ENCODE measurements at places on chromosomes 11 and 22.

GRCh38 chr11:36311926-36312595, 16.0 kb downstream of the PRR5L start:
- no peak for DNase-seq

DNA sequence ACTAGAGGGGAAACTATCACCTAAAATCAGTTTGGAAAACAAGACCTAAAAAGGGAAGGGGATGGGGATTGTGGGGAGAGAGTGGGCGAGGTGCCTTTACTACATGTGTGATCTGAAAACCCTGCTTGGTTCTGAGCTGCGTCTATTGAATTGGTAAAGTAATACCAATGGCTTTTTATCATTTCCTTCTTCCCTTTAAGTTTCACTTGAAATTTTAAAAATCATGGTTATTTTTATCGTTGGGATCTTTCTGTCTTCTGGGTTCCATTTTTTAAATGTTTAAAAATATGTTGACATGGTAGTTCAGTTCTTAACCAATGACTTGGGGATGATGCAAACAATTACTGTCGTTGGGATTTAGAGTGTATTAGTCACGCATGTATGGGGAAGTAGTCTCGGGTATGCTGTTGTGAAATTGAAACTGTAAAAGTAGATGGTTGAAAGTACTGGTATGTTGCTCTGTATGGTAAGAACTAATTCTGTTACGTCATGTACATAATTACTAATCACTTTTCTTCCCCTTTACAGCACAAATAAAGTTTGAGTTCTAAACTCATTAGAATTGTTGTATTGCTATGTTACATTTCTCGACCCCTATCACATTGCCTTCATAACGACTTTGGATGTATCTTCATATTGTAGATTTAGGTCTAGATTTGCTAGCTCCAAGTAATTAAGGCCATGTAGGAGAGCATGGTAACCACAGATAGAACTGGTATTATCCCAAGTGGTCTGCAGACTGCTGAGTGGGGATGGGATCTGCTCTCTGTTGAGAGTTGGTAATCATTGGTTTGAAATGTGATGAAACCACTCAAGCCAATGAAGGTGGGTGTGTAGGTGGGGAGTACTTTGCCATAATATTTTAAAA, 3.6 kb downstream of the NEAT1 start:
- no peak for DNase-seq

GRCh38 chr11:114282488-114282887, 13.7 kb upstream of the NNMT start:
- DNase-seq = no peak

- DNase-seq = no peak
These were observed 428.1 kb downstream of the OPCML start for GRCh38 chr11:133104009-133104744.

GRCh38 chr11:2140411-2141400, 1.5 kb upstream of the IGF2 start:
- DNase-seq = no peak

DNA sequence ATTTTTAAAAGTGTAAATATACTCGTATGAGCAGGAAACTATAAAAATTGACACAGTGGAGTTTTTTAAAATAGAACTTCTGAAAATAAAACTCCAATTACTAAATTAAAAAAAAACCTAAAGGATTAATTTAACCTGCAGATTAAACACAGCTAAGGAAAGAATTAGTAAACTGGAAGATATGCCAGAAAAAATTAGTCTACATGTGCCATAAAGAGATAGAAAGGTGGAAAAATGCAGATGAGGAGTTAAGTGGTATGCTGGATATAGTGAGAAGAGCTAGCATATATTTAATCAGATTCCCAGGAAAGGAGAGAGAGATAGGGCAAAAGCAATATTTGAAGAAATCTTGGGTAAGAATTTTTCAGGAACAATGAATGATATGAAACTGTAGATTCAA, 315.8 kb upstream of the CADM1 start:
- DNase-seq = no peak

- no peak for DNase-seq
These were observed 1.1 kb upstream of the SERGEF start for GRCh38 chr11:18013790-18014507.

GRCh38 chr11:44950625-44951476, at the start of gene TP53I11:
TSS of gene TP53I11 (minus strand) at chr11:44950883. CDS start at chr11:44938335, 12,548 bp downstream.
- DNase-seq = peak; percentile 42

GRCh38 chr11:57639321-57640067, 10.2 kb downstream of the YPEL4 start:
- no peak for DNase-seq

DNA sequence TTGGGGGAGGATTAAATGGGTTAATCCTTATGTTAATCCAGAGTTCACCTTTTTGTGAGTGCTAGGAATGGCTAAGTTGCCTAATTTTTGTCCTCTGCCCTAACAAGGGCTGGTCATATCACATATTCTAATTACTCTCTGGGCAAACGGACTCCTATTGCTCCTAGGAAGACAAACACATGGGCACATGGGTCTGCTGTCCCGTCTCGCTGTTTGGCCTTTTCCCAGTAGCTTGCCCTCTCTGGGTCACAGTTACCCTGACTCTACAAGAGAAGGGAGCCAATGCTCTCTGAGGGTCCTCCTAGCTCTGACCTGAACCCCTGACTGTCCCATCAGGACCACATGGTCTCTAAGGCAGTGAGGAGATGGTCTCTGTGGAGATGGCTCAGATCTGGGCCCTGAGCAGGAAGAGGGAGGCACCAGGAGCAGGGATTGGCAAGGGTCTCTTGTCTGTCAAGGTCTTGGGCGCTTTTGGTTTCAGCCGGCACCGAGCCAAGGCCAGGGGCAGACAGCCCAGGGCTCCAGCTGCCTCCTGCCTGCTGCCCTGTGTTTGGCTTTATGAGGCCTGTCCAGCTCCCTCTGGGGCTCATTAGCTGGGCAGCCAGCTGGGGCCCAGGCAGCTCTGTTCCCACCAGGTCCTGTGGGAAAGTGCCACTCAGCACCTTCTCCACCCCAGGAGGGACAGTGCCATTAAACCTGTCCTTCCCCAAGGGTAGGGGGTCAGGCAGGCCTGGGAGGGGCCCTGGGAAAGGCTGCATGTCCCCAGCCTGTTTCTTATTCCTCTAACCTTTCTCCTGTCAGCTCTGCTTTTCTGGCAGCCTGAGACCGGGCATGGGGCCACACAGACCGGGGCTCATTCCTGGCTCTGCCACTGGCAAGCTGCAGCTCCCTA, 559.9 kb downstream of the MN1 start:
- DNase-seq = no peak

- no peak for DNase-seq
These were observed 6.6 kb upstream of the CDC42BPG start for GRCh38 chr11:64850979-64851567.

- DNase-seq = peak; percentile 29
These were observed 11.1 kb upstream of the TAB1 start for GRCh38 chr22:39388261-39389011.

DNA sequence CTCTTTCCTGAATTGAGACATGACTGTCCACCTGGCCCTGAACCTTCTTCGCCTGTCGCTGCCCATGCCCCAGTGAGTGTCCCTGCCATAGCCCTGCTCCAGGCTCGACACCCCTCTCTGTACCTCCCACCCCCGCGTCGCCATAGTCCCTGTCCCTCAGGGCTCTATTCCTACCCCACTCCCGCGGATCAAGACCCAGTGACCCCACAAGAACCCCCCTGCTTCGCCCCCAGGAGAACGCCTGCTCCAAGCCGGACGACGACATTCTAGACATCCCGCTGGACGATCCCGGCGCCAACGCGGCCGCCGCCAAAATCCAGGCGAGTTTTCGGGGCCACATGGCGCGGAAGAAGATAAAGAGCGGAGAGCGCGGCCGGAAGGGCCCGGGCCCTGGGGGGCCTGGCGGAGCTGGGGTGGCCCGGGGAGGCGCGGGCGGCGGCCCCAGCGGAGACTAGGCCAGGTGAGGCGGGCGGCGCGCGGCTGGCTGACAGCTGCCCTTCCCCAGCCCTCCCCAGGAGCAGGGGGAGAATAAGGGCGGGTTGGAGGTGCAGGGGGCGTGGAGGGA, 5.6 kb downstream of the NRGN start:
- no peak for DNase-seq

DNA sequence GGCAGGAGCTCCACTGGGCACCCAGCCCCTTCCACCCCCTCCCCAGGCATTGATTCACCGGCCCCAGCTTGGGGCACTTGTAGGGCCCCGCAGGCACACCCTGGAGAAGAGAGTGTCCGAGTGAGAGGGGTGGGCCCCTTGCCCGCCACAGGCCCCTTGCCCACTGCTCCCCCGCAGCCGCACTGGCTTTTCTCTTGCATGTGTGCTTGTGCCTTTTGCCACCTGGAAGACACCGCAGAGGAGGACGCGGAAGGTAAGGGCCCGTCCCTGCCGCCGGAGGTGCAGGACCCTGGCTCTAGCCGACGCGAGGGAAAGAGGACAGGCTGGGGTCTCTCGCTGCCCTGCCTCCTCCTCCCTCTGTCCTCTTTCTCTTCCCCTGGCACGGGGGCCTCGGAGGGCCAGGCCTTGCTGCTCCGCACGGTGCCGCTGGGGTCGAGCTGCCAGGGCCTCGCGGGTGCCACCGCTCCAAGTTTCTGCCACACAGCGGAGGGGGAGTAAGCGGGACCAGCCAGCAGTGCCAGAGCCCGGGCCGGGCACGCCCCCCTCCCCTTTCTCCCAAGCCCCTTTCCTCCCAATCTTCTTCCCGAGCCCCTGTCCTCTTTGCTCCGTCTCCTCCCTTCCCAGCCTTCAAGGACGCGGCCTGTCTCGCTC, 9.5 kb downstream of the TNNT3 start:
- DNase-seq = no peak

DNA sequence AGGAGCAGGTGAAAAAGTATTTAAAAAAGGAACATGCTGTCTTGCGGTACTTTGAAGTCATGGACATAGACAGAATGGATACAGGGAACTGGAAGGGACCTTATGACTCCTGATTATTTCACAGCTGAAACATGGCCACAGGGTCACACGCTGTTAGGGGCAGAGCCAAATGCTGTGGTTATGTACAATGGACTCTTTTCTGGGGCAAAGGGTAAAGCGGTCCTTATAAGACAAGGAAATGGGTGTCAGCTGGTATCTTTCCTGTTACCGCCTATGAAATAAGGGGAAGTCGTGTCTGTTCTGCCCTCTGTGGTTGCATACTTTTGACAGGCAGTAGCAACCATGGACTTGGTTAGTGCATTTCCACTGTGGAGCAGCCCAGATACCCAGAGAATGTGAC, 12.8 kb upstream of the ST14 start:
- DNase-seq = no peak

GRCh38 chr22:39651053-39651996, 80.8 kb downstream of the CACNA1I start:
- no peak for DNase-seq

Measured in stimulated activated CD4-positive, alpha-beta T cell treated with anti-CD3 and anti-CD28 coated beads, Interleukin-1b, Interleukin-23, amount 100 ng/mL, for 1 hour (primary cell).